ENCODE measurements at places on chromosomes 7 and 10. TPM values are rescaled to one million over a fixed set of nuclear protein-coding genes. Genes with fewer than 3 reads are reported as not detected.

GRCh38 chr10:94036766-94037033, 43.0 kb downstream of the PLCE1 start:
- no peak for DNase-seq

Gene GPRIN2
- total RNA-seq: not detected

GRCh38 chr10:102850025-102850518, 4.0 kb upstream of the BORCS7 start:
- DNase-seq: no peak

- DNase-seq: no peak
Observed at GRCh38 chr7:291373-292092, 1.6 kb downstream of the FOXL3 start.

DNA sequence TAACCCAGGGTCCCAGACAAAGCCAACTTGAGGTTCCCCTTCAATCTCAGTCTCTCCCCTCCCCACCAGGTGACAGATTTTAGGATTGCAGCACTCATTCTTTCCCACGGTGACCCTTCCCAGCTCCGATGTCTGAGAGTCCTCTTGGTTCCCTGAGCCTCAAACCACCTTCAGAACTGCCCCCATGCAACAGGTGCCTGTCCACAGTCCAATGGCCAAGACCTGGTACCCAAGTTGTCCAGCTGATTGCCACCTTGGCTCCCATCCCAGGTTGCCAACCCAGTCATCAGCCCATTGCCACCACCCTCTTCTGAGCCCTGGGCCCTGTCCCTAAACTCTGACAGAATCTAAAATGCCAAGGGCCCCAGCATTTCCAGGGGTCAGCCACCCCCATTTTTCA, 53.5 kb downstream of the SLIT1 start:
- DNase-seq: no peak

DNA sequence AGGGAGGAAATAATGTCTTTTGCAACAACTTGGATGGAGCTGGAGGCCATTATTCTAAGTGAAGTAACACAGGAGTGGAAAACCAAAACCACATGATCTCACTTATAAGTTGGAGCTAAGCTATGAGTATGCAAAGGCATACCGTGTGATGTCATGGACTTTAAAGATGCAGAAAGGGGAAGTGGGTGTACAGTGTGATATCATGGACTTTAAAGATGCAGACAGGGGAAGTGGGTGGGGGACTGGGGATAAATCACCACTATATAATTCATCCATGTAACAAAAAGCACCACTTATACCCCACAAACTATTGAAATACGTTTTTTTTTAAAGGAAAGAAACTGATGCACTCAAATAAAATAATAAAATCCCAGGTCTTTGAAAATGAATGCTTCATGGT, 29.5 kb downstream of the LYZL2 start:
- no peak for DNase-seq

Gene TEX47
- not detected for total RNA-seq

DNA sequence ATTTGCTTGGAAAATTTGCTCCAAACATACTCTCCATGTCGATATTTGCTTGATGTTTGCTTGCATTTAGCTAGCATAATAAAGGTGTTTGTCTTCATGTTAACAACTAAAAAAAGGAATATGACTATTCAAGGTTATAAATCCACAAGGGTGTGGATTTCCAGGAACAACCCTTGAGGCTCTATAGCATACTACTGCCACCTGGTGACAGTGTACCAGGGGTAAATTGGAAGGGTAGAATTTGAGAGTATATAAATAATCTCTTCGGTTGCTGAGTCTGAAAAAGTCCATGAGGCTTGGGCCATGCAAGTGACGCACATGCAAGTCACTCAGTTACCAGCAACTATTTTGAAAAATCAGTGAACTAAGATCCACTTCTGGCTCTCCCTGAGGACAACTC, 68.4 kb downstream of the SLIT1 start:
- DNase-seq: peak; percentile 11

DNA sequence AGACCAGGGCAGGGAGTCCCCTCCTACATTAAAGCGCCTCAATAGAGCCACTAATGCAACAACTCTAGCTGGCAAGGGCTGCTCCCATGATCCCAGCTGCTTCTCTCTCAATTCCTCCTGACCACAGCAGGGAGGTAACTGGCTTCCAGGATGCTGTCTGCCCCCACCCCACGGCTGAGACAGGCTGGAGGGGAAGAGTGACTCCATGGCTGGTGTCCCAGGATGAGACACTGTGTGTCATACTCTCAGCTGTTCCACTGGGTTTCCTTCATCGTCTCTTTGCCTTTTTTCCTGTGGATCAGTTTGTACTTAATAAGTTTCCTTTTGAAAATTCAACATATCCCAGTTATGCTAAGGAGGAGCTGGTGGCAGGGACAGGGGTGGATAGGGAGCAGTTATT, 27.7 kb upstream of the MYH16 start:
- peak; percentile 9 for DNase-seq

Gene SMKR1
- total RNA-seq: 0.65 TPM

GRCh38 chr7:94067047-94067446, 62.9 kb upstream of the BET1 start:
- DNase-seq: no peak

DNA sequence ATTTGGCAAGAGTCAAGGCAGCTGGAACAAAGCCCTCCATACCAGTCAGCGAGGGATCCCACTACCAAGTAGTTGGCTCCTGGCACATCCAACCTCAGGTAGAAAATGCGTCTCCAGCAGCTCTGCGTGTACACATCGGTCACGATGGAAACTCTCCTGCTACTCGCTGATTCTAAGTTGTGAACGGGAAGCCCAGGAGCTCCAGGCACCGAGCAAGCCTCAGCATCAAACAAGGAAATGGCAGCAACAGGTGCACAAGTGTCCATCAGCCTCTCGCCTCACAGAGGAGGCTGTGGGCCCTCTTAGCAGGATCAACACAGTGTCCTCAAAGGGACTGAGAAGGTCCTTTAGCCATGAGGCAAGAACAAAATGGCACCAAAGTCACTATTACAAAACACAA, 127.0 kb downstream of the TCERG1L start:
- DNase-seq: no peak

DNA sequence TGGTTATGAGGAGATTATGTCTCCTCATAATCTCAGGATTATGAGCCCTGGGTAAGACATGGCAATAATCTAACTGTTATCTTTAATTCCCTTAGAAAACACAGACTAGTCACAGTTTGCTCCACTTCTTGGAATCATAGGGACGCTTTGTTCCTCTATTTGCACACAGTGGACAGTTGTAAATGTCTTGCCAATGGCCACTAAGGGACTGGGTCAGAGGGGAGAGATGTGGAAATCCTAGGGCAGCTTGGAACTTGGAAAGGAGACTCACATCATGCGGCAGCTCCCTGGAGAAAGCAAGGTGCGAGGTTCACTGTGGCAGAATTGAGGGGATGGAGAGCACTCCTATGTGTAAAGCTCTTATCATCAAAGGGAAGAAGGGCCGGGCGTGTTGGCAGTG, 266.1 kb downstream of the PRPF18 start:
- DNase-seq: no peak

Gene AZGP1
- total RNA-seq: not detected

DNA sequence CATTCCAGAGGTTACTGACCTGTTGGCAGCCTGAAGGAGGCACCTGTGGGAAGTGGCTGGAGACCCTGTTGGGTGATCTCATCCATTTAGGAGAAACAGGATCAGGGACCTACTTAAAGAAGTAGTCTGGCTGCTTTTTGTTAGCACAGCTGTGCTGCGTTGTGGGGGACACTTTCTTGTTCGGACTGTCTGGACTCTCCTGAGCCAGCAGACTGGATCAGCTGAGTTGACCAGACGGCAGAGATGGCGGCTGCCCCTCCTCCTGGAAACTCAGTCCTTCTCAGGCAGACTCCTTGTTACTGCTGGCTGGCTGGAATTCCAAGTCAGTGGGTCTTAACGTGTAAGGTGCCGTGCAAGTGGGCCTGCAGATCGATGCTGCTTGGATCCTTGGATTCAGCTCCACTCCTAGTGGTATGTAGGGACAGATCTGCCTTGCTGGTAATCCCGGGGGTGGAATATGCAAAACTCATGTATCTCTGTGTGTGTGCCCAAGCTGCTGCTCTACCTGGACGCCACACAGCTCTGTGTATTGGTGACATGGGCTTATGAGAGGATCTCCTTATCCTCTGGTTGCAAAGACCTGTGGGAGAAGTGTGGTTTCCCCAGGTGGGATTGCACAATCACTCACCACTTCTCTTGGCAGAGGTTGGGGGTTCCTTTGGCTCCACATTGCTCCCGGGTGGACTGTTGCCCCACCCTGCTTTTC, 87.3 kb downstream of the CCSER2 start:
- no peak for DNase-seq

DNA sequence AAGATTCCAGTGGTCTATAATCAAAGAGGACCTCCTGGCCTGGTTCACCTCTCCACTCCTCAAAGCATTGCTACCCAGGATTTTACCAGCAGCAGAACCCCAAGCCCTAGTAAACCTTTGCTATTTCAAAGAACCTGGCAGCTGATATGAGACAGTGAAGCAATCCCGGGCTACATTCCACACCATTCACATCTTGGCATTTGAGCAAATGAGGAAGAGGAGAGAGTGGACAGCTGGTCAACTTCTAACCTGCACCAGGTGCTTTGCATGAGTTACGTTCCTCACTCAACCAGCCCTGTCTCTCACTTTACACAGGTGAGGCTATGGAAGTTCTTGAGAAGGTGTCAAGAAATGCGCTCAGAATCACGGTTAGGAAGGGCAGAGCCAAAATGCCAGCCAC, 1.1 kb downstream of the CCDC3 start:
- DNase-seq: no peak
